ENCODE measurements at places on chromosomes 7 and 10.

- no peak for DNase-seq
These were observed 44.4 kb upstream of the TOMM7 start for GRCh38 chr7:22867003-22867402.

DNA sequence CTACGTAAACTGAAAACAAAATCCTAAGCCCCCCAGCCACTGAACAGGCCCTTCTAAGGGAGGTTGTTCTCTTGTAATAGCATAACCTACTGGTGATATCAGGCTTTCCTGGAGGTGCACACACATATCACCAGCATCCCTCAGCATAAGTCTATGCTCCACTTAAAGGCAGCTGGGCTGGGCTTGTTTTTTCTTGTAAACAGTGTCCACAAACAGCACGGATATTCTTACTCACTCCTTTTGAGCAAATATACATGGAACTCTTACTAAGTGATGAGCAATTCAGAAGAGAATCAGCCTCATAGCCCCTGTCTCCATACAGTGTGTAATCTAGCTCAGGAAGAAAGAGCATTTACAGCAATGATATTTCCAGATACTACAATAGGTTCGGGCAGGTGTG is 2.4 kb downstream of the LRIT1 start:
- no peak for DNase-seq

- DNase-seq, result no peak
These were observed 198.9 kb downstream of the HDAC9 start for GRCh38 chr7:18694484-18694883.

DNA sequence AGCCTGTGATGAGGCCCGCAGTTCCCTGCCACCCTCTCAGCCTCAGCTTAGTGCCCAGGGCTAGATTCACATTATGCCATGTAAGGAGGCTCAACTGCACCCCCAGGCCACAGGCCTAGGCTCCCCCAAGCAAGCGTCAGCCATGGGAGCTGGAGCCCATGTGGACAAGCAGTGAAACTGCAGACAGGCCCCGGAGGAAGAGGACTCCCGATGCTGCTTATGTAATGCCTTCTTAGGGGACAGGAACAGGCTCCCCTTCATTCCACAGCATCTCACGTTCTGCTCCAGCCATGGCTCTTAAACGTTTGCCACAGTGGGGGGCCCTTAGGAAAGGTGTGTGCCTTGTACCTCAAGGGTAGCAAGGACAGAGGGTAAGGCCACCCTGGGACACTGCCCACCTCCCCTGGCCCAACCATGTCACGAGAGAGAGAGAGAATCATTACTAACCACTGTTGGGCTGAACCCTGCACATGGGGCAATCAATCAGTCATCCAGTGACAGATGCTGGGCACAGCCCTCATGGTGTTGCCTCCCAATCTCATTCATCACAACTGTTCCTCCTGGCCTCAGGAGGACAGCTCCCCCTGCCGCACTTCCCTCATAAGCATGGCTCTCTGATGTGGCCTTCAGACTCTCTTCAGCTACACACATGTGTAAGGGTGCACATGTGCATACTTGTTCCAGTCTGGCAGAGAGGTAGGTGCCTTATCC is 263.0 kb downstream of the GRID1 start:
- no peak for DNase-seq

DNA sequence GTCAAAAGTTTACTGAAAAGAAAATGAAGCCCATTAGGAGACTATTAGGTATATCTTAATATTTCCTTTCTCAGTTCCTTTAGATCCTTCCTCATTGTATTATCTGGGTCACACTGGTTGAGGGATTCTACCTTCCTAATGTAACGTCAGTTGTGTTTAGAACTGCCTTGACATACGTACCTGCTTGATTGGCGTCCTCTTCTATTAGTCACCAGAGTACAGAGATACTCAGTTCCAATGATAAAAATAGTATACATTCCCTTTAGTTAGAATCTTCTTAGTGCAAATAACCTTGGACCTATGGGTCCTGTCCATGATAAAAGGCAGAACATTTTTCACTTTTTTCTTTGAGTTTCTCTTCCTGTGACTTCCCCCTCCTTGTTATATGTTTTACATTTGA is 45.2 kb downstream of the AHCYL2 start:
- no peak for DNase-seq

- DNase-seq, result no peak
These were observed 458.0 kb upstream of the GALNT17 start for GRCh38 chr7:70673778-70674570.

GRCh38 chr7:23893942-23894891 is 184.2 kb downstream of the STK31 start:
- DNase-seq, result peak; percentile 75

DNA sequence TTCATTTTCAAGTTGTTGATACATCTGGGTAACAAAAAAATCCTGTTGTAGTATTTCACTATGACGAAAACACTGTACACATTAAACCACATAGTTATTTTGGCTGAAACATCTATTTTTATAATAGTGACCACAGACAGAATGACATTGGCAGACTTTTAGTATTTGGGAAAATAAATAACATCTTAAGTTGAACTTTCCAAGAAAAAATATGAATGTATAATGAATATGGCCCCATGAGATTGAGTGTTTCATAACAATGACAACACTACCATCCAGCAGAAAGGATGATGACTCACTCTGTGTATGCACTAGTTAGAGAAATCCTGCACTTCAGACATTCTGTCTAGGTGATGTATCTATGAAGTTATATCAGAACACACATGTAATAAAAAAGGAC is 118.1 kb downstream of the SEMA3D start:
- DNase-seq, result no peak

- DNase-seq, result no peak
These were observed 170.6 kb downstream of the UBE2H start for GRCh38 chr7:129781928-129782817.

DNA sequence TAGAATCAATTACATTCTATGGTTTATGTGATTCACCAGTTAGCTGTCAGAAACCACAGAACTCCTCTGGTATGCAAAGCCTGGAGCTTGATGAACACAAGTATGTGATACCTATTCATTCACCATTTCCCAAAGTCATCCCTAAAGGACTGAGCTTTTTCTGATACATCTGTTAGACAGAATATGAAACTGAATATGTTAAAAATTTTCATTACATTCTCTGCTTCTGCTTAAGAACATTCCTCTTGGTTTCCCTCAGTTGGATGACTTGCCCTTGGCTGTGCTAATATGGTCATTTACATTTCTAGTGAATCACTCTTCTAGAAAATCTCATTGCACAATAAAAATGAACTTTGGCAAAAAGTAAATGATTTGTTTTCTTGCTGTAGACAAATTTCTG is 10.8 kb upstream of the PON1 start:
- DNase-seq, result no peak

DNA sequence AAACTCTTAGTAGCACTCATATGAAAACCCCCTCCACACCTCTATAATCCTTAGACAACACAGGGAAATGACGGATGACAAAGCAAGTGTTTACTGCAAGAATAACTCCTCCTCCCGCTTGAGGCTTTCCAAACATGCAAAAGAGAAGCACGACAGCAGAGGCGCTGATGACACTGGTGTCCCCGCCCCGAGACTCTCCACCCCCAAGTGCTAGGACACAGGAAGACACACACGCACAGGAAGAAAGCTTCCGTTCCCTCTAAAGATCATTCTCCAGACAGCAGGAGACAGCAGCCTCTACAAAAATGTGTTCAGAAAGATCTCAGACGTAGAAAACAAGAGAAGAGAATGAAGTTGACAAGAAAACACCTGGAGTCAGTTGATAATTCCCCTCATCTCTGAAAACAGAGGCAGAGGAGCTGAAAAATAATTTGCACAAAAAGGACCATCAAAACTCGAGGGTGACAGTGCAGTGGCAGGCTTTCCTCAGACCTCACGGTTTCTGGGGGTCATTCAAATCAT is 90.2 kb downstream of the DLG5 start:
- DNase-seq, result peak; percentile 82

DNA sequence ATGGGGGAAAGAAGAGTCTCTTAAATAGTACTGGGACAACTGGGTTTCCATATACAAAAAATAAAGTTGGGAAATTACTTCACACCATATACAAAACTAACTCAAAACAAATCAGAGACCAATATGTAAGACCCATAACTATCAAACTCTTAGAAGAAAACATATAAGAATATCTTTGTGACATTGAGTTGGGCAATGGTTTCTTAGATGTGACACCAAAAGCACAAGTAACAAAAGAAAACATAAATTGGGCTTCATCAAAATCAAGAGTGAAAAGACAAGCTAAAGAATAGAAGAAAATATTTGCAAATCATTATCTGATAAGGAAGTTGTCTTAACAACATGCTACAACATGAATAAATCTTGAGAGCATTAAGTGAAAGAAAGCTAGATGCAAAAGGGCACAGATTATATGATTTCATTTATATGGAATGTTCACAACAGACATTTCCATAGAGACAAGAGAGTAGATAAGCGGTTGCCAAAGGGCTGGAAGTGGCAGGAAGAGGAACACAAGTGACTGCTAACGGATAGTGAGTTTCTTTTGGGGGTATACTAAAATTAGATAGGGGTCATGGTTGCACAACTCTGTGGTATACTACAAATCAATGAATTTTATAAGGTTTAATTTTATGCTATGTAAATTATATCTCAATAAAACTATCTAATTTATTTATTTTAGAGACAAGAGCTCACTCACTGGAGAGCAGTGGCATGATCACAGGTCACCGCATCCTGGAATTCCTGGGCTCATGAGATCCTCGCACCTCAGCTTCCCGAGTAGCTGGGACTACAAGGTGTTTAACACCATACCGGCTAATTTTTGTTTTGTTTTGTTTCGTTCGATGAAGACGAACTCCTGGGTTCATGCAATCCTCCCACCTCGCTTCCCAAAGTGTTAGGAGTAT is 35.4 kb downstream of the JMJD1C start:
- no peak for DNase-seq

DNA sequence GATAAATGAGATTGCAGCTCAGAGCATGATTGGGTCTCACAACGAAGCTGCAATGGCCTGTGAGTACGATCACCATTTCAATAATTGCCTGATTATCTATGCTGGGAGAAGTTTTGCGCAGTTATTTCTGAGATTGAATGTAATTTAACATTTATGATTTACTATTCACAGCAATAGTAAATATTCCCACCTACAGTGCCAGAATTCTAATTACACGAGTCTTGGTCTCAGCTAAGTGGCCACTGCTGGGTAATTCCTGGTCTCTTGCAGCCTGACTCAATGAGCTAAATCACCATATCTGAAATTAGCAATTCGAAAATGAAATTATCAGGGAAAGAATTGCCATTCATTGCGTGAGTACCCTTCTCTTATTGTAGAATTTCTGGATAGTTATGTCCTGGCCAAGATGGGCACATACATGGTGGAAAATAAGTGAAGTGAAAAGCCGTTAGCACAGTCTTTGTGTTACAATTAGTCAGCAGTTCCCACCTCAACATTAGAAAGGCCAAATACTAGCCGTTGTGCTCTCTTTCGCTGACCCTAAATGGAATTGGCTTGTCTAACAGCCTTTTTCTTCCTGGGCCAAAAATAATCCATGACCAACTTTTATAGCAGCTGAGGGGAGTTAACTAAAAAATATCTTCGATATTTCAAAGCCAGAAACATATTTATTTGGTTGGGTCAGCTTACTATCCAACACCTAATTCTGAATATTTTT is 681.0 kb upstream of the C7orf33 start:
- DNase-seq, result no peak

- no peak for DNase-seq
These were observed 141.3 kb downstream of the SKAP2 start for GRCh38 chr7:26723129-26723528.

DNA sequence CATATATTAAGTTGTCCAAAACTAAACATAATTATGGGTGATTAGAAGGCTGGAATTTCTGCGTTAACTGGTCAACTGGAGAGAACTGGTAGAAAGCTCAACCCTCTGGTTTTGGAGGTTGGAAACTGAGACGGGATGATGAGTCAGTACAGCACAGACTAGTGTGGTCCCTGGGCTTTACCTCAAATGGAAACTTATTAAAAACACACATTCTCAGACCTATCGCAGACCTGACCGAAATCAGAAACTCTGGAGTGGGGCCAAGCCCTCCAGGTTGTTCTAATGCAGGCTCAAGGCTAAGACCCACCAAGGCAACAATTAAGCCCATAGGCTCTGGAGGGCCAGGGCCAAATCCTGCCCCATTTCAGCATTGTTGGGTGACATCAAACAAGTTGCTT is 136.9 kb downstream of the KCNMA1 start:
- DNase-seq, result peak; percentile 14

- DNase-seq, result peak; percentile 73
These were observed 3.2 kb upstream of the ZNF775 start for GRCh38 chr7:150375662-150376521.

- no peak for DNase-seq
These were observed 3.8 kb upstream of the TCERG1L start for GRCh38 chr10:131315344-131315743.

- DNase-seq, result no peak
These were observed 111.0 kb downstream of the EGFR start for GRCh38 chr7:55129541-55130394.

- no peak for DNase-seq
These were observed 472.8 kb downstream of the KCNMA1 start for GRCh38 chr10:77164616-77165311.

DNA sequence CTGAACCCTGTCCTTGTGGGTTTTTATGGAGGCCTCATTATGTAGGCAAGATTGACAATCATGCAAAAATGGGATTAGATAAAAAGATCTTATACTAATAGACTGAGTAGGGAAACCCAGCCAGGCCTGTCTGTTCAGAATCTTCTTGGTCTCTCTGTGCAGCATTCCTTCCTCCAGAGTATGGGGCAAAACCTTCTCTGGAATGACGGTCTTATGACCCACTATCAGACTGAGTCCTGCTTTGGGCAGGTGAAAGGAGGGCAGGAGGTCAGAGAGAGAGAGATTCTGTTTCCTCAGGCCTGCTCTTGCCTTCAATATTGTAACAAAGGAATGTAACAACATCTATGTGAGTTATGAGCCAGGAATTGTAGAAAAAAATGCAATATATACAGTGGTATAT is 182.6 kb downstream of the DNAJC1 start:
- DNase-seq, result no peak

DNA sequence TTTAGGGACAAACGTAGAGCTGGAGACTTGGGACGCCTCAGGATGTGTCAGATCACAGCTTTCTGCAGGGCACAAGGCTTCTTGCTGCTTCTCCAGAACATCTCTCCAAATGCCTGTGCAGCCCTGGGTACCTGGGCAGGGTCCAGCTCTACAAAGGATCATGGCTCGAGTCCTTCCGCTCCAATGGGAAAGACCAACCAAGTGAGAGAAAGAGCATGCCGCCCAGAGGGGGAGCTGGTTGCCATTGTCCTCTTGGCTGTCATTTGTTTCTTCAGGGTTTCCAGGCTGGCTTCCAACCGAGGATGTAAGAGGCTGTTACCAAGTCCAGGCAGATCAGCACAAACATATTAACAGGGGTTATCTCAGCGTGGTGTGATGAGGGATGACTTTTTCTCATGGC is 5.6 kb upstream of the LEP start:
- DNase-seq, result no peak

Measured in activated CD4-positive, alpha-beta T cell treated with anti-CD3 and anti-CD28 coated beads for 36 hours (primary cell).